DMS53 (cell line): ENCODE measurements at places on chromosomes 16 and 17.

GRCh38 chr16:2819939-2820835 lies 3.1 kb downstream of the PRSS21 start:
- no peak for DNase-seq

GRCh38 chr16:57611706-57612105 lies 16.7 kb upstream of the ADGRG1 start:
- no peak for DNase-seq

DNA sequence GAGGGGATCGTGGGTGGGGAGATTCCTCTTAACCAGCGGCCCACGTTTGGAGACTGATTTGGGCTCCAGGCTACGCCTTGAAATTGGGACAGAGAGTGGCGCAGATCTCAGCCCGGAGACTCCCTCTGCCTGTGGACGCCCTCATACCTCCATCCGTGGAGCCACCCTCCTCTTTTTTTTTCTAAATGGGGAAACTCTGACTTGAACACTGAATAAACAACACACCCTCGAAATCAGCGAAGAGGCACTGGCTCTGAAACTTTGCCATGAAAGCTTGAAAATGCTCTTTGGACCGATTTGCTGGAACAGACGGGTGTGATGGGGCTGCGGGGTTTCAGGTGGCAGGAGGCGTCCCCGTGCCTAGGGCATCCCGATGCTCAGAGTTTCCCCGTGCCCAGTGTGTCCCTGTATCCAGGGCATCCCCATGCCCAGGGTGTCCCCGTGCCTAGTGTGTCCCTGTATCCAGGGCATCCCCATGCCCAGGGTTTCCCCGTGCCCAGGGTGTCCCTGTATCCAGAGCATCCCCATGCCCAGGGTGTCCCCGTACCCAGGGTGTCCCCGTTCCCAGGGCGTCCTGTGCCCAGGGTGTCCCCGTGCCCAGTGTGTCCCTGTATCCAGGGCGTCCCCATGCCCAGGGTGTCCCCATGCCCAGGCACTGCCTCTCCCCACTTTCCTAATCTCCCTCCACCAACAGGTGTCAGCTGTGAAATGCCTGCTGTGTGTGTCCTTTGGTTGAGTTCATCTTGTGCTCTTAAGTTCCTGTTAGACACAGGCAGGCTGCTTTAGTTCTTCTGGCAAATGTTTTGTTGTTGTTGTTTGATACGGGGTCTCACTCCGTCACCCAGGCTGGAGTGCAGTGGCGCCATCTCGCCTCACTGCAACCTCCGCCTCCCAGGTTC lies 187.0 kb downstream of the SEC14L1 start:
- DNase-seq, result no peak

GRCh38 chr17:45093444-45094110 lies 32.5 kb downstream of the NMT1 start:
- no peak for DNase-seq

GRCh38 chr17:13131225-13131624 lies 113.4 kb upstream of the ELAC2 start:
- no peak for DNase-seq

- no peak for DNase-seq
Observed at GRCh38 chr17:59483860-59484259, 81.5 kb upstream of the DHX40 start.

- DNase-seq, result no peak
Observed at GRCh38 chr16:14569213-14569612, 60.8 kb downstream of the PARN start.

- DNase-seq, result no peak
Observed at GRCh38 chr17:63960006-63960405, 12.7 kb downstream of the SCN4A start.

- DNase-seq, result no peak
Observed at GRCh38 chr16:1749152-1750117, 21.9 kb downstream of the NME3 start.

- no peak for DNase-seq
Observed at GRCh38 chr16:80407265-80407987, 133.4 kb upstream of the DYNLRB2 start.

- no peak for DNase-seq
Observed at GRCh38 chr17:40457964-40458791, 14.9 kb downstream of the IGFBP4 start.

DNA sequence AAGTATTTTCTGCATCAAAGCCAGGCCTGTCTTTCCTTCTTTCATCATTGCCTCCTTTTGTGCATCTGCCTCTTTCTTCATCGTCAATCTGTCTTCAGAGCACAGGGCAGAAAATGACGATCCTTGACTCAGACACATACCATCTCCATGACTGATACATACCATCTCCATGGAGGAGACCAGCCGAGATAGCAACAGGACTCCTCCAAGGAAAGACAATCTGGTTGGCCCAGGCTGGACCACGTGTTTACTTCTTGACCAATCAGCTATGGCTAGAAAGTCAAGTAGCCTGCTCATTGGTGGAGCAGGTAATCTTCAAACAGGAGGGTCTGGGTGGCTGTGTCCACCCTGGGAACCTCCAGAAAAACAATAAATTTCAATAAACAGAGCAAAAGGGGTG lies 164.6 kb downstream of the CPPED1 start:
- no peak for DNase-seq
